NCI-H748 treated with DMSO at 0.1 percent for 48 hours (cell line): ENCODE measurements at places on chromosomes 5 and 9.

GRCh38 chr9:133839822-133840329 lies 101.7 kb upstream of the SARDH start:
- no peak for DNase-seq

DNA sequence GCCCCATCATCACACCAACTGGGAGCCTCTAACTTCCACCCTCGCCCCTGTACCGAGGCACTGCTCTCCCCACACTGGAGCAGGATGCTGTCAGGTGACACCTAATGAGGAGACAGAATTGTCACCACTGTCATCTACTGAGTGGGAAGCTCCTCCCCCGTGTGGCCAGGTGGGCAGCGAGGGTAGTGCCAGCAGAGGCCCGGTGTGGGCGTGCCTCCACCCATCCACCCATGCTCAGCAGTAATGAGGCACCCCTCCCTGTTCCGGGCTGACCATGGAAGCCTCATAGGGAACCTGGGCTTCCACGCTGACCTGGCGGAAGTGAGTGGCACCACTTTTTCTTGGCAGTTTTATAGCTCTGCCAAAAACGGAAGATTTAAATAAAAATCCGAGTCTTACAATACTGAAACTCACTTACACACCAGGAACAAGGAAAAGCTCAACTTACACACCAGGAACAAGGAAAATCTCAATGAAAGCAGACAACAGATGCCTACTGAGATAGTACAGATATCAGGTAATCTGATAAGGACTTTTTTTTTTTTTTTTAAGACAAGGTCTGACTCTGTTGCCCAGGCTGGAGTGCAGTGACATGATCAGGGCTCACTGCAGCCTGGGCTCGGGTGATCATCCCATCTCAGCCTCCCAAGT lies 30.6 kb upstream of the ASS1 start:
- no peak for DNase-seq

DNA sequence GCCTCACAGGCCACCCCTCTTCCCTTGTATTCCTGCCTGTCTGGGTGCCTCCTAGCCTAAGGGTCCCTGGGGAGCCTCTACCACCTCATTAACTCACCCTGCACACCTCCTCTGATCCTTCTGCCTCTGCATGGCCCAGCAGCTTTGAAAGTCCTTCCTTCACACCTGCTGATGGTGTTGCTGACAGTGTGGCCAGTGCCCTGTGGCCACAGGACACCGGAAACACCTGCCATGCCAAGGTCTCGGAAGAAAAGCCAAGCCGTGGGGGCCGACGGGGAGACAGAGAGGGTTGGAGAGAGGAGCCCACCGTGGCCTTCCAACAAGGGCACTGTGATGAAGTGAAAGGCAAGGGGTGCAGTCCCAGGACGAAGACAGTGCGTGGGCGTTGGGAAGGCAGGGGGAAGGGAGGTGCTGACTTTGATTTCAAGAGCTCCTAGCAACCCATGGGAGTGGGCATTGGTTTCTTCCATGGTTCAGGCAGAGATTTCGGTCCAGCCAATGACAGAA lies 4.1 kb downstream of the BTNL9 start:
- DNase-seq, result no peak

GRCh38 chr9:19161257-19162025 lies 34.1 kb upstream of the PLIN2 start:
- DNase-seq, result no peak

- no peak for DNase-seq
These were observed 62.1 kb downstream of the PDE4D start for GRCh38 chr5:59831326-59832010.

- DNase-seq, result no peak
These were observed 20.6 kb downstream of the C9orf43 start for GRCh38 chr9:113431191-113431590.

GRCh38 chr5:56658972-56659371 lies 156.4 kb upstream of the MAP3K1 start:
- no peak for DNase-seq

- no peak for DNase-seq
These were observed 21.5 kb downstream of the PALM2AKAP2 start for GRCh38 chr9:109801484-109801883.

GRCh38 chr9:312596-313320 lies 98.1 kb downstream of the DOCK8 start:
- DNase-seq, result peak; percentile 52

GRCh38 chr9:138011951-138012500 lies 134.4 kb downstream of the CACNA1B start:
- no peak for DNase-seq

- DNase-seq, result no peak
These were observed 16.8 kb upstream of the ANGPTL2 start for GRCh38 chr9:127139071-127139731.

DNA sequence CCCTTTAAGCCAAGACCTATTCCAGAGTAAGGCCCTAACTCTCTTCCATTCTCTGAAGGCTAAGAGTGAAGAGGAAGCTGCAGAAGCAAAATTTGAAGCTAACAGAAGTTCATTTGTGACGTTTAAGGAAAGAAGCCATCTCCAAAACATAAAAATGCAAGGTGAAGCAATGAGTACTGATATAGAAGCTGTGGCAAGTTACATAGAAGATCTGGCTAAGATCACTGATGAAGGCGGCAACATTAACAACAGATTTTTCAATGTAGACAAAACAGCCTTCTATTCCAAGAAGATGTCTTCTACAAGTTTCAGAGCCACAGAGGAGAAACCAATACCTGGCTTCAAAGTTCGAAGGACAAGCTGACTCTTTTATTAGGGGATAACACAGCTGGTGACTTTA lies 1143.4 kb downstream of the CDH12 start:
- no peak for DNase-seq

GRCh38 chr5:173297813-173298212 lies 30.4 kb downstream of the STC2 start:
- DNase-seq, result no peak

- DNase-seq, result no peak
These were observed 1.7 kb downstream of the DCANP1 start for GRCh38 chr5:135445306-135445985.

- no peak for DNase-seq
These were observed 20.9 kb upstream of the SLC31A2 start for GRCh38 chr9:113129884-113130283.

- no peak for DNase-seq
These were observed 120.2 kb upstream of the DAB2 start for GRCh38 chr5:39544941-39545340.

DNA sequence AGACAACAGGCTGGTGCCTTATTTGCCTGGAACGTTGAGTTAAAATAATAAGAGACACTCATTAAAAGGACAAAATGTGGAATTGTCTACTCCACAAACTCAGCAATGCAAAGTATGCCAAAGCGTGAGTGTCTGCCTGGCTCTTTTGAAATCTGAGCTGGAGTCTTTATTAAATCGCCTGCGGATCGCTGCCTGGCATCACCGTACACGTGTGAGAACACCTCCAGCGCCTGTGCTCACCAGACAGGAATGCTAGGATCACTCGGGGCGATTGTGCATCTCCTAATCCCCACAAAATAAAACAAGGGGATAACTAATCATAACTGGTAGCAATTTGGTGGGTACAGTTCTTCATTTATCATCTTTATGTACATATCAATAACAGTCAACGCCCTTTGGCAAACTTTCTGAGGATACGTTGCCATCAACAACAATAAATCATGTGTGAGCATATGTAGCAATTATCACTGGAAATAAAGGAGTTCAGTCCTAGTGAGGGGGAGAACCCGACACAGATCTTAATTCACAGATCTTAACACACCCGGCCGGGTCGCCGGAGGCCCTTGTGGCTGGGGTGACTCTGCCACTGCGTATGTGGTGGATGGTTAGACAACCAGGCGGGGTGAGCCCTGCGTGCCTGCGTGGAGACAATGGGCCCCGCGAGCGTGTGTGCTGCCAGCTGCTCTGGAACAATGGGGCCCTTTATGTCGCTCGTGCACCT lies 284.9 kb upstream of the IRX1 start:
- DNase-seq, result peak; percentile 98

GRCh38 chr5:176724472-176724871 lies 77.2 kb downstream of the TSPAN17 start:
- DNase-seq, result no peak

DNA sequence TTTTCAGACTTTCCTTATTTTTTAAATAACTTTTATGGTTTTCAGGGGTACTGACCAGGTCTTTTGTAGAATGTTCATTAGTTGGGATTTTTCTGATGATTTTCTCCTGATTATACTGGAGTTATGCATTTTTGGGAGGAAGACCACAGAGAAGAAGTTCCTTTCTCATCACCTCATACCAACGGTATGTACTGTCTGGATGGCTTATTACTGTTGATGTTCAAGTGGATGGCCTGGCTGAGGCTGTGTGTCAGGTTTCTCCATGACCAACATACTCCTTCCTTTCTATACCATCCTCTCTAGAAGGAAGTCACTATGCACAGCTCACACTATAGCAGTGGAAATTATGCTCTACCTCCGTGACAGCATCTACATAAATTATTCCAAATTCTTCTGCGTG lies 71.1 kb upstream of the NR3C1 start:
- DNase-seq, result no peak

GRCh38 chr9:95131023-95131943 lies 186.2 kb downstream of the FANCC start:
- DNase-seq, result peak; percentile 54

DNA sequence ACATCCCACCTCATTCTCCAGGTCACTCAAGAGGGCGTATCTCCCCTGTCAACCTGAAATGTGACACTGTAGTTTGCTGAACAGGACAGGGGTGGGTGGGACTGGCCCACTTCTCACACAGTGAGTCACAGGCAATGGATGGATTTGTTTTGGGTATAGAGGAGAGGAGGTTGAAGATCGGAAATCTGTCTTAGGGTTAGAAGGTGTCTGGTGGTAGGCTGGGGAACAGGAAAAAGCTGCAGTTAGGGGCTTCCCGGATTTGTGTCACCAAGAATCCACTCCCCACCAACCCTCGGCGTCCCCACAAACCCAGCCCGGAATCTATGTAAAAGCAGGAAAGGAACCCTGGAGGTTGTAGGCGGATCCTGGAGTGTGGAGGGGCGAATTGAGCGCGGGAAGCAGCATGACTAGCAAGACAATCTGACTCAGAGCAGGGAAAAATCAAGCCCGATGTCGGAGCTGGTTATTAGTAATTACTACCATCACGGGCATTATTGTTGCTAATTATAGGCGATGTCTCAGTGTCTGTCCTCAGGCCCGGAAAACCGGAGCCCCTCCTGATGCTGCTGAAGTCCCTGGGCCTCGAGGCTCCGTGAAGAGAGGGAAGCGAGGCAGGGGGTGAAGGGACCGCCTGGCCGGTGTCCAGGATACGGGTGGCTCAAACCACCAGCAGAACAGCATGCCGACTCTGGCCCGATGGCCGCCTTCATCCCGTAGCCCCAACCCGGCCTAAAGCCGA lies 1.7 kb upstream of the IRX1 start:
- peak; percentile 59 for DNase-seq

- no peak for DNase-seq
These were observed 70.5 kb upstream of the OR2K2 start for GRCh38 chr9:111400564-111400898.

- DNase-seq, result no peak
These were observed 42.4 kb upstream of the POU4F3 start for GRCh38 chr5:146296245-146296644.

- DNase-seq, result no peak
These were observed 111.7 kb downstream of the GADD45G start for GRCh38 chr9:89716559-89716958.

- peak; percentile 10 for DNase-seq
These were observed 20.1 kb upstream of the PTGS1 start for GRCh38 chr9:122350577-122351355.

- no peak for DNase-seq
These were observed 41.7 kb upstream of the SLC9A3 start for GRCh38 chr5:565782-566440.

- DNase-seq, result no peak
These were observed 13.3 kb upstream of the COL5A1 start for GRCh38 chr9:134628354-134628736.

DNA sequence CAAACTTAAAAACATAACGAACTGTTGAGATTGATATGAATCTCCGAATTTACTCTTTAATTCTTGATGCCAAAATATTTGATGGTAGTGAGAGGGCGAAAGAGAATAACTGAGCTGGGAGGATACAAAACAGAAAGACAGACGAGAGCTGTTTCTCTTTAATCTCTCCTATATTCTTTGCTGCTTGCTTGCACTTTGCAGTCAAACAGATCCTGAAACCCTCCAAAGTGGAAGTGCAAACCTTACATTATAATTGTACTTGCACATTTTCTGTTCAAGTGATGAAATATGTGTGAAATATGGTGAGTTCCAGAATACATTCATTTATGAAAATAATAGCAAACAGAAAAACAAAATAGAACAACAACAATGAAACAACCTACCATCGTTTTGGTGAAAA lies 63.8 kb downstream of the PAM start:
- DNase-seq, result no peak

DNA sequence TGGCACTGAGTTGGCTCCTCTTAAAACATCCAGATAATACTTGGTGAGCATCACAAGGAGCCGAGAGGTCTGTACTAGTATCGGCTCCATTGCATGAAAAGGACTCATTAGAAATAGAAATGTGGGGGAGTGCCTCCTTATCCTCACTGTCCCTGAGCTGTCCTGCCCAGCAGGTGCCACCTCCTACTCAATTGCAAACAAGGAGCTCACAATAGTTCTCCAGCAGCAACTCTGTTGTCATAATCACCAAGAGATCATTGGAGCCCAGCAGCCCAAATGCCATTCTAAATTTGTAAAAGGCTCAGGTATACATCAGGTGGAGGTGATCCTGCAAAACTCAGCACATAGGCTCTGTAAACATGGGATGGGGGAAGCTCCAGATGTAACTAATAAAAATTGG lies 99.1 kb downstream of the PLK2 start:
- DNase-seq, result no peak

- DNase-seq, result no peak
These were observed 1.9 kb downstream of the TERT start for GRCh38 chr5:1292846-1293415.

GRCh38 chr5:141363952-141364660 lies at the start of gene PCDHGA5:
TSS of gene PCDHGA5 (plus strand) at chr5:141364162. CDS start at chr5:141364331, 169 bp downstream.
- DNase-seq, result no peak

GRCh38 chr5:38846379-38847011 lies 683 bp downstream of the OSMR start:
- DNase-seq, result no peak

GRCh38 chr9:4160249-4160648 lies 139.6 kb downstream of the GLIS3 start:
- DNase-seq, result no peak
